Activated CD4-positive, alpha-beta memory T cell treated with anti-CD3 and anti-CD28 coated beads for 36 hours (primary cell): ENCODE measurements at places on chromosomes 3 and 15. TPM values are rescaled to one million over a fixed set of nuclear protein-coding genes. Genes with fewer than 3 reads are reported as not detected.
A peak's percentile ranks its signal among the peaks of the same experiment; 100 is the strongest.

GRCh38 chr3:9130345-9131305, 118.8 kb downstream of the SRGAP3 start:
- DNase-seq = no peak

GRCh38 chr3:115975353-115975752, 352.0 kb downstream of the GAP43 start:
- DNase-seq = no peak

GRCh38 chr3:5874931-5875341, 687.4 kb downstream of the EDEM1 start:
- DNase-seq = no peak

The ABI3BP gene
- total RNA-seq = not detected

The CDCP1 gene
- total RNA-seq = 0.53 TPM

DNA sequence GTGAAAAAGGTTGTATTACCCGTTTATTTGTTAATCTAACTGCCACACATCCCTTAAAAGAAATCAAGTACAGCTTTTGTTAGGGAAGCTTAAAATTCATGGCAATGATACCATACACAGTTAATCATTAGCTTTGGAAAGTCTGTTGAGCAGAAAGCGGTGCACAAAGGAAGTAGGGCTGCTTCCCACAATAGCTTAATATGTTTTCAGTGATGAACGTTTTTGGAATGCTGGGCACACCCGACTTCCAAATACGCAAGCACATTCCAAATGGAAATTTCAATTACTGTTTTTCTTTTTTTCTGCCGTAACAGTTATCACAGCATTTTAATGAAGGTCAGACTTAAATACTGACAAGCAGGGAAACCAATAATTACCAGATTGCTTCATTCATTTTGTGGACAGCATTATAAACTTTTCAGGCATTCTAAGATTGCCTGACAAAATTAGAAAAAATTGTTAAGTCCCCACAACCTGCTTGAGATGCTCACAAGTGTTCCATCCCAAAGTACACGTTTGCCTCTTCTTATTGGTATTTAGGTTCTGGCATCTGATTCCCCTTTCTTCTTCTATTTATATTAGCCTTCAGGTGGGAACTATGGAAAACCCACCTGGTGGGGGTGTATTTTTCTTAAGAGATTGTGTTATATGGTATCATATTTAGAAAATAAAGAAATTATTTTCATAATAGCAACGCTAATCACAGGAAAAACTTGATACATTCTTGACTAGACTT, 1.1 kb upstream of the ECT2 start:
- DNase-seq = no peak

The DNASE1L3 gene
- not detected for total RNA-seq

DNA sequence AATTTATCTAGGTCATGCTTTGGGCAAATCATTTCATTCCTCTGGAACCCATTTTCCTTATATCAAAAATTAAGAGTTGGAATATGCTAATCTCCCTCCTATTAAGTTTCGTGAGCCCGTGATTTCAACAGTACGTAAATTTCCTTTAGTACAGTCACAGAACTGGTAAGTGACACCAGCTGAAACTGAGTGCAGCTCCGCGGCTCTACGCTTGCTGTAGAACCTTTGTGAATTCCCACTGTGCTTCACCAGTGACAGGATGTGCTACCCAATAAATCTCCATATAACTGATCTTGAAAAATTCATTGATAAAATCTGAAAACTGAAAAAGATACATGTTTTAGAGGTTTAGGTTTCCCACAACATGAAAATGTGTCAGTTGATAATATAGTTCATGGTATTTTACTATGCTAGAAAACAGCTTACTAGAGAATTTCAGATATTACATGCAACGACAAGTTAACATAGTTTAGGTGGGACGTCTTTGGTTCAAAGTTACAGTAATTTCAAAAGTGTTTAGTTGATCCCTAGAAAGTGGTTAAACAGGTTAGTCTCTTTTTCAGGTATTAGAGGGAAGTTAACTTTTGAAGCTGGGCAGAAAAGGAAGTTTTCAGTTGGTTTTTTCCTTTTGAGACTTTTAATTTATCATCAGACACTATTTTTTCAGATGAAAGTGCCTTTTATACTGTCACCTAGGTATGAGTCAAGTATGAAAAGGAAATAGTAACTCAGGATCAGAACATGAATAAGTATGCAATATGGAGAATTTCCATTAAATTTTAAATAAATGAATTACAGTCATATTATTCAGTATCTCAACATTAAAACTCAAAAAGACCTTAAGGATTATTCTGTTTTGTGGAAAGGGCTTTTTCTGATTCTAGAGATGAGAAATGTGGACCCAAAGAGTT, 57.0 kb downstream of the PPARG start:
- peak; percentile 30 for DNase-seq

- DNase-seq = no peak
Observed at GRCh38 chr3:153219146-153219545, 57.1 kb downstream of the RAP2B start.

- no peak for DNase-seq
Observed at GRCh38 chr3:57130571-57131209, 34.5 kb downstream of the IL17RD start.

DNA sequence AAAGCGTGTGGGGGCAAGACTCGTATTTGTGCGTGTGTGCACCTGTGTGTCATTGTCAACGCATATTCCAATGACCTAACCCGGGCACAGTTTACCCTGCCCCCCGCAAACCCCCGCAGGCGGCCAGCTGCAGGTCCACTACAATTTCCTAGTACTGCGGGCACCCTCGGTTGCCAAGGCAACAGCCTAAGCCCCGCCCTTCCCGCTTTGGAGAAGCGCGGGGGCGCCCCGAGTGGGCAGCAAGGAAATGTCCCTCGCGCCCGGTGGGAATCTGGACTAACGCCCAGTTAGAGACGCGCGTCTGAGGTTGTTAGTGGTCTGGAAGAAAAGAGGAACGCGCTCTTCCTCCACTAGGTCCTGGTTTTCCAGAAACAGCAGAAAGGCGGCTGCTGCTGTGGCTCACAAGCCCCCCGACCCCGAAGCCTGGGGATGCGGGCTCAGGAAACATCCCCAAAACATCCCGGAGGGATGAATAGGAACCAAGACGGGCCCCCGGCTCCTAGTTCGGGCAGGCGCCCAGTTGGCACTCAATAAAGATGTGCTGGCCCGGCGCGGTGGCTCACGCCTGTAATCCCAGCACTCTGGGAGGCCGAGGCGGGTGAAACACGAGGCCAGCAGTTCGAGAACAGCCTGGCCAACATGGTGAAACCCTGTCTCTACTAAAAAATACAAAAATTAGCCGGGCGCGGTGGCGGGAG, 1.1 kb downstream of the ABHD14A start:
- peak; percentile 53 for DNase-seq

The CFAP92 gene
- 0.24 TPM for total RNA-seq

DNA sequence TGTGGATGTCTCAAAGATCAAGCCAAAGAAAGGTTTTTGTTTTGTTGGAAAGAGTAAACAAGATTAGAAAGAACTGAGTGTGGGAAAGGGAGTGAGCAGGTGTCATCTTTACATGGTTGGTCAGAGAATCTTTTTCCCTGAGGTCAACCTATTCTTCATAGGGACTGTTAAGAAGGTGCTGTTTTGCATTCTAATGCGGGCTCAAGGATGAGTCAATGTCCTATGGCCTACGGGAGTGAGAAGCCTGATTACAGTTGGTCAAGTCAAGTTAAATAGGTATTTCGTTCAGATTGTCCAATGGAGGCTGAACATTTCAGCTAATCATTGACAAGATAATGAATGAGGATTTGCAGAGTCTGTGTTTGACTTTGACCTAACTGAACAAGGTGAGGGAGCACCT, 491.2 kb upstream of the PDZRN3 start:
- no peak for DNase-seq

The APOD gene
- total RNA-seq = 0.59 TPM

GRCh38 chr15:23869396-23869795, 182.3 kb upstream of the NDN start:
- no peak for DNase-seq

The TNNC1 gene
- total RNA-seq = 3.0 TPM

GRCh38 chr15:81264072-81264857, 59.7 kb downstream of the STARD5 start:
- no peak for DNase-seq

DNA sequence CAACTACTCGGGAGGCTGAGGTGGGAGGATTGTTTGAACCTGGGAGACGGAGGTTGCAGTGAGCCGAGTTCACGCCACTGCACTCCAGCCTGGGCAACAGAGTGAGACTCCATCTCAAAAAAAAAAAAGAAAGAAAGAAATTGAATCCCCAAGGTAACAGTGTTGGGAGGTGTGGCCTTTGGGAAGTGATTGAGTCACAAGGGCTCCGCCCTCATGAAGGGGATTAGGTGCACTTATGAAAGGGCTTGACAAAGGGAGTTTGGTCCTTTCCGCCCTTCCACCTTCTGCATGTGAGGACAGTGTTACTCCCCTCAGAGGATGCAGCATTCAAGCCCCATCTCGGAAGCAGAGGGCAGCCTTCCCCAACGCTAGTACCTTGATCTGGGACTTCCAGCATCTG, 21.3 kb downstream of the POC1A start:
- no peak for DNase-seq

GRCh38 chr3:23271876-23272741, 69.0 kb downstream of the UBE2E2 start:
- no peak for DNase-seq

The SLC51B gene
- not detected for total RNA-seq

DNA sequence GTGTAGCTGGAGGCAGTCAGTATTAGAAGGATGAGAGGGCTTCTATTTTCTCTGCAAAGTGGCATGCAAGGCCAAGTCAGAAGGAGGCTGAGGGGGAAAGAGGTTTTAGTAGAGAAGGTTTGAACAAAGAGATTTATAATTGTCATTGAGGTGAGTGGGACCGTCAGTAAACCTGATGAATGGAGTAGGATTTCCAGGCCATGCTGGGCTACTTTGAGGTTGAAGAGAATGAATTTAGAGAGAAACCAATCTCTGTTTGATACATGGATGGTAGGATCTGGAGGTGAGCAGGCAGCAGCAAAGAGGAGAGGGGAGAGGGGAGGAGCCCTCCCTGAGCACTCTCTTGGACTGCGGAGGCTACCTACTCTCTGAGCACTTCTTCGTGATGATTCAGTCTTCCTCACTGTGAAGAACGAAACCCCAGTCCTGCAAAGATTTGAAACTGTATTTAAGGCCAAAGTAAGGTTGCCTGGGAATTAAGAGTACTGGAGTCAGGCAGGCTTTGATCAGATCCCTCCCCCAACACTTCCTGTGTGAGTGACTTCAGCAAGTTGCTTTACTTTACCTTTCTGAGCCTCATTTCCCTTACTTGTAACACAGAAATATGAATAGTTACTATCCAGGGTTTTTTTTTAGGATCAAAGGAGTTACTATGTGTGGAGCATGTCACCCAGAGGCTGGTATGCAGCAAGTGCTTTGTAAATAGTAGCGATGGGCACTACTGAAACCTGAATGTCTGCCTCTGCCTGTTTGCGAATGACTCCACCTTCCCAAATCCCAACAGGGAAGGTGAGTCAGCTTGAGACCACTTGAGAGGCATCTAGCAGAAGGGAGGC, 75.8 kb downstream of the RPL39L start:
- peak; percentile 31 for DNase-seq
